Stimulated activated CD4-positive, alpha-beta T cell treated with anti-CD3 and anti-CD28 coated beads, Interleukin-4, amount 100 ng/mL, for 4 hours (primary cell): ENCODE measurements at places on chromosomes 5 and 9.
A peak's percentile ranks its signal among the peaks of the same experiment; 100 is the strongest.

- no peak for DNase-seq
Observed at GRCh38 chr9:92432972-92433548, 8.8 kb upstream of the OMD start.

DNA sequence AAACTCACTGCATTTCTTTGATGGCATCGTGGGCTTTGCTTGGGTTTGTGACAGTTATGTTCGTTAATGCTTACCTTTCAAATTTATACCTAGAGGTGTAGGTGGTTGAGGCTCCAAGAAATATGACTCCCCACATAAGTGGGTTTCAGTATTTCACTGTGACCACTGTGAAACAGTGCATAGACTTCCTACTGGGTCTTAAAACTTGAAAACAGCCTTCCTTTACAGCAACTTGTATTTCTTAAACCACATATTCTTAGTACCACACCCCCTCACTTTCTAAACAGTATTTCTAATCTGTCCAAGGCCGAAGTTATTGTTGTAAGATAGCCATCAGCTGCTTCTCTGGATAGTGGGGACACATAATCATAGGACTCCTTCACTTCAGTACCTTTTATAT lies 48.3 kb downstream of the TMEFF1 start:
- no peak for DNase-seq

DNA sequence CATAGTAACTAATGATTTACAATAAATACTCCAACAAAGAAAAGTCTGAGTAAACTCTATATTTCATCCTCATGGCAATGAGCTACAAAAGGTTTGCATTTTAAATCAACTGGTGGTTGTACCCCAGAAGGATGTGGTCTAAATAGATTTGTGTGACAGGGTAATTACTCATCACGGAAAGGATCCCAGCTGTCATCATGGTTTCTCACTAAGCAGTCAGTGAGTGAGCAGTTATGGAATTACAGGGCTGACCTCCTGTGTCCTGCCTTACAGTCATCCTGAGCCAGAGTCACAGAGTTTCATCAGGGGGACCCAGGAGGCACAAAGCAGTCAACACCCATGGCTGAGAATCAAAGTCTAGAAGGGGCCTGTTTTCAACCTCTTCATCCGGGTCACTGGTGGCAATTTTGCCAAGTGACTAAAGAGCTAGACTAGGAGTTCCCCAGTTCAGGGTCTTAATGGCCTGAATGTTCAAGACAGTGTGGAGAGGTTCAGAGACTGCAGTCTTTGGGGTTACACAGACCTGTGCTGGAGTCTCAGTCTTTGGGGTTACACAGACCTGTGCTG lies 210.7 kb upstream of the SLC24A2 start:
- DNase-seq: peak; percentile 49

DNA sequence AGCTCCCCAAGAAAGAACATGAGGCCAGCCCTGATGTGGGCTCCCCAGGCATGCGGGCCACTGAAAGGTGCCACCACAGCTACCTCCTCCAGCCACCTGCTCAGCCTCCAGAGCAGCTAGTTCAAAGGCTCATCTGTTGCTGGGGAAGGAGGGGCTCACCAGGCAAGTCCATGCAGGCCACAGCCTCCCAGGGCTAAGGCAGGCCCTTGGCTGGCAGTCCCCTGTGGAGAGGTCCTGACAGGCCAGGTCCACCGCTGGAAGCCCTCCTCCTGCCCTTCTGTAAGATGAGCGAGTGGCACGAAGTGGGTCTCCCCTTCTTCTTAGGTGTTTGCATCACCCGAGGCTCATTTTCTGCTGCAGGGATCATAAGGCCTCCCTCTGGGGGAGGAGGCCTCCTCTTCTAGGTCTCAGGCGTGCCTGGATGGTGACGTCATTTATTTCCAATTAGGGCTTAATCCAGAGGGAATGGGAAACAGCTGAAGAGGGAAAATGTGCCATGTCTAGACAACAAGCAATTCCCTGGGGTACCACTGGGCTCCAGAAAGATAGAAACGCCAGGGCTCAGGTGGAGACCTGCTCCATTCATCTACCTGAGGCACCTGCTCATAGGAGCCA lies 91.6 kb downstream of the CFAP90 start:
- DNase-seq: no peak
